ENCODE measurements at places on chromosomes 4 and X.
A peak's percentile ranks its signal among the peaks of the same experiment; 100 is the strongest.

- peaks cover 22% of the 10 kb centered on the region for H3K36me3 ChIP-seq
- no peaks in the 10 kb centered on the region for H3K27me3 ChIP-seq
- no peak for DNase-seq
- peaks cover 12% of the 10 kb centered on the region for H3K4me1 ChIP-seq
- H3K4me3 ChIP-seq = no peak overlapping the region
Observed at GRCh38 chr4:1937550-1937949, 66.4 kb downstream of the NSD2 start.

- H3K27me3 ChIP-seq = peaks cover 8% of the 10 kb centered on the region
- H3K36me3 ChIP-seq = no peaks in the 10 kb centered on the region
- no peak overlapping the region for H3K4me3 ChIP-seq
- H3K27ac ChIP-seq = no peak overlapping the region
Observed at GRCh38 chrX:25028726-25029125, 13.0 kb upstream of the ARX start.

DNA sequence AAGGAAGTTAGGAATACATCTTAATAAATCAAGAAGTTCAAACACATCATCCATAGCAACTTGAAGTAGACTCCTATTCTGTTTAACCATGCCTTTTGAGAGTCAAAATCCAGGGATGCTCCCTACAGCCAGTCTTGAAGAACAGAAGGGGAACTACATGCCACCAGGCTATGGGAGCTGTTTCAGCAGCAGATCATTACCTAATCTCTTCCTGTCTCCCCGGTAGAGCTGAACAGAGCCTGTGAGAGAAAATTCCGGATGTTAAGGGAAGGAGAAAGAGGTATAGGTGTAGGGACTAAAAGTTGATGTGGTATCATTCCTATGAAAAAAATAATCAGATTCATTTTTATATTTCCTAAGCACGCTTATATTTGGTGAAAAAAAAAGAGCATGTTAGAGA, 352.2 kb downstream of the SPRY1 start:
- no peaks in the 10 kb centered on the region for H3K4me1 ChIP-seq
- no peaks in the 10 kb centered on the region for H3K36me3 ChIP-seq
- H3K27me3 ChIP-seq = no peaks in the 10 kb centered on the region
- H3K4me3 ChIP-seq = no peak overlapping the region

- DNase-seq = peak; percentile 47
- no peak overlapping the region for H3K4me3 ChIP-seq
- H3K27ac ChIP-seq = no peak overlapping the region
- H3K27me3 ChIP-seq = no peaks in the 10 kb centered on the region
- H3K4me1 ChIP-seq = no peaks in the 10 kb centered on the region
Observed at GRCh38 chr4:158630893-158631292, 40.8 kb downstream of the C4orf46 start.

DNA sequence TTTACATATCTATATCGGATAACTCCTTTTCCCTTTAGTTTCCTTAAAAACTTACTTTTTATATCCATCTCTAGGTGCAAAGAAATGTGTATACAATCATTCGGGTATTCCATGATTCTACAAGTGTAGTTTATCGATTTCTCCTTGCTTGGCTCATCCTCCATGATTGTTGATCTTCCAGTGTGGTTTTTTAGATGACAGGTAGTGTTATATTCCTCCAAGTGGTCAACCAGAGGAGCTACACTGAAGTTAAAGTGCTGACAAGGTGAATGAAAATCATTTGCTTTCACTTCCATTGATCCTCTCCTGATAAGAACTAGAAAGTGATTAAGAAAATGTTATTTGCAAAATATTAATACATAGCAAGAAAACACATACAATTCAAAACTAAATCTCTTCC, 38.5 kb downstream of the TMEM156 start:
- H3K4me3 ChIP-seq = no peak overlapping the region
- no peaks in the 10 kb centered on the region for H3K36me3 ChIP-seq
- H3K27me3 ChIP-seq = no peaks in the 10 kb centered on the region
- no peak for DNase-seq
- H3K27ac ChIP-seq = no peak overlapping the region

DNA sequence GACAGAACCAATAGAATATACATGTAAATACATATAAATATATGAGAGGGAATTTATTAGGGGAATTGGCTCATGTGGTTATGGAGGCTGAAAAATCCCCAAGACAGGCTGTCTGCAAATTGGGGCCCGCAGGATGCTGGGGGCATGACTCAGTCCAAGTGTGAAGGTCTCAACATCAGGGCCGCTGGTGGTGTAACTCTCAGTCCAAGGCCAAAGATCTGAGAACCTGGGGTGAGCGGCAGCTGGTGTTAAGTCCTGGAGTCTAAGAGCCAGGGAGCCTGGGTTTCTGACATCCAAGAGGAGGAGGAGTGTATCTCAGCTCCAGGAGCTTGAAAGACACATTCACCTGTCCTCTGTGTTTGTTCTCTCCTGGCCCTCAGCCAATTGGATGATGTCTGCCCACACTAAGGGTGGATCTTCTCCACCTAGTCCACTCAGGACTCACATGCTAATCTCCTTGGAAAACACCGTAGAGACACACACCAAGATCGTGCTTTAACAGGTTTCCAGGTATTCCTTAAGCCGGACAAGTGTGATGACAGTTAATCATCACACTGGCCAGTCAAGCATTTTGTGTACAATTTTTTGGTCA, 28.9 kb downstream of the TIGD2 start:
- no peaks in the 10 kb centered on the region for H3K4me1 ChIP-seq
- H3K27ac ChIP-seq = no peak overlapping the region
- H3K4me3 ChIP-seq = no peak overlapping the region
- no peak for DNase-seq

- DNase-seq = no peak
- no peaks in the 10 kb centered on the region for H3K36me3 ChIP-seq
- H3K27me3 ChIP-seq = no peaks in the 10 kb centered on the region
Observed at GRCh38 chr4:115058533-115058932, 54.9 kb downstream of the NDST4 start.

DNA sequence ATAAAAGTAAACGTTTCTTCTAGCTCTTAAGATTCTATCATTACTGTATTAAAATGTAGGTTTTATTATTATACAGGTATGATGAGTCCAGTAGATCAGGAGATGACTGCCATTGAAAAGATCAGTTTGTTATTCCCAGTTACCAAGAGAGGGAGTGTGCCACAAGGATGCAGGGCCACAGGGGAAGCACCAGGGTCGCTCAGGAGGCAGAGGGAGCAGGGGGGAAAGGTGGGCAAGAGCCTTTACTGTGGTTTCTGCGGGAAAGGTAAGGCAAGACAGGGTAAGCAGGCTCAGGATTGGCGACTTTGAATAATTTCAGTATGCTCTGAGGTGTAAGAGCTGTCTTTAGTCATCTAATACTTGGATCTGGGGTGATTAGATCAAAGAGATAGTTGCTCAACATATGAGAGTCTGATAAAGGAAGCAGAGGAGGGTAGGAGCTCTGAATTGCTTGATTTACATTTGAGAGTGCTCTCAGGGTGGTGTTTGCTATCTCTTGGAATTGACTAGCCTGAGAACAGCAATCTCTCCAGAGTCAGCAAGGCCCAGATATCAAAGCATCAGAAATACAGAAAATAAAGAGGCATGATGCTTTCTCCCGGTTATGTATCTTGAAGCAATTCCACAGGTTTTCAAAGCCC, 86.0 kb downstream of the NDST3 start:
- DNase-seq = no peak
- H3K27me3 ChIP-seq = no peaks in the 10 kb centered on the region
- H3K36me3 ChIP-seq = no peaks in the 10 kb centered on the region
- no peak overlapping the region for H3K27ac ChIP-seq

- no peak overlapping the region for H3K27ac ChIP-seq
- no peaks in the 10 kb centered on the region for H3K36me3 ChIP-seq
- H3K27me3 ChIP-seq = no peaks in the 10 kb centered on the region
- no peaks in the 10 kb centered on the region for H3K4me1 ChIP-seq
Observed at GRCh38 chrX:42680666-42681065, 97.3 kb downstream of the PPP1R2C start.

DNA sequence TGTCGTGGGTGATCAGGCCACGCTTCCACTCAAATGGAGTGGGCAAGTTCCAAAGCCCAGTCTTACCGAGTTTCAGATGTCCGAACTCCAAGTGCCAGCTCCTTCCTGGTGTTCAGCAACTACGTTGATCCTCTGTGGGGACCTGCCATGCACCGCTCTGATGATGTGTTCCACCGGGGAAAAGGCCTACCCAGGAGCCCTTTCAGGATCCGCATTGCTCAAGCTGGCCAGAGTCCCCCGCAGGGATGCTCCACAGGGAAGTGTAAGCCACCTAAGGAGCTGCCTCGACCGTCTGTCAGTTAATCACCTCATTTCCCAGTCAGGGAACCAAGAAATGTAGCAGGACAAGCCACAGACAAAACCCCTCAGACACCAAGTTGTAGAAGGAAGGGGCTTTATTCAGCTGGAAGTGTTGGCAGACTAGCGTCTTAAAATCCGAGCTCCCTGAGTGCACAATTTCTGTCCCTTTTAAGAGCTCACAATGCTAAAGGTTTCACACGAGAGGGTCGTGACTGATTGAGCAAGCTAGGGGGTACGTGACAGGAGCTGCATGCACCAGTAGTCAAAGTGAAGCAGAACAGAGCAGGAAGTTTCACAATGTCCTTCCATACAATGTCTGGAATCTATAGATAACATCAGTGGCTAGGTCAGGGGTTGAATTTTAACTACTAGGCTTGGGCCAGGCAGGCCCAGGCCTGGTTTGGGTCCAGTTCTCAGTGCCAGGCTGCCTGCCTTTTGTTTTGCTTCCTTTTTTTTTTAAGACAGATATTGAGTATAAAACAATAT, 126.2 kb upstream of the ZDHHC15 start:
- no peak overlapping the region for H3K4me3 ChIP-seq

GRCh38 chr4:39134683-39135306, 47.5 kb upstream of the WDR19 start:
- no peaks in the 10 kb centered on the region for H3K36me3 ChIP-seq
- no peak overlapping the region for H3K27ac ChIP-seq
- no peak overlapping the region for H3K4me3 ChIP-seq
- no peaks in the 10 kb centered on the region for H3K27me3 ChIP-seq
- peaks cover 2% of the 10 kb centered on the region for H3K4me1 ChIP-seq

DNA sequence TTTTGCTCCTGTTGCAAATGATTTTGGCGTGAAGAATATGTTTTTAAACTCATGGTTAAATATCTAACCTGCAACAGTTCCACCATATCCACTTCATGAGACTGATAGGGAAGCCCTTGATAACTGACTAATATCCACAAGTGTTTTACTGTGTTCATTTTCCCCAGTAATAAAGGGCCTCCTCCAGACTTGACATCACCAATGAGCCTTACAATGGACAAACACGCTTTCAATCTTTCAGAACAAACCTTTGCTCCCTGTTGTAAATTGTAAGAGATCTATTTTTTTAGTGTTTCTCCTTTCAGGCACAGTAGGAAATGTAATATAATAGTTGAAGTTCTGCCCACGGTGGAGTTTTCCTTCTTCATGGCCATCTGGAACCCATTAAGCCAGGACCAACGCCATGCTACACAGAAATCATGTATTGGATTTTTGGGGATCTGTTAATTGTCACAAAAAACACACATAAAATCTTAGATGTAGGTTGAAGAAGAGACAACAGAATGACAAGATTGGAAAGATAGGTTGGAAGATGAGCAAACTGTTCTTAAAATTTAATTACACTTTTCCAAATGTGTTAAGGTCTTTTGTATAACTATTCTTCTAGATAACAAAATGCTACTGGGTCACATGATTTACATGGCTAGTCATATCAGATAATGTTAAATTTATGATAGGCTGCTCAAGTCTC, 1030.1 kb downstream of the FSTL5 start:
- no peaks in the 10 kb centered on the region for H3K27me3 ChIP-seq
- H3K36me3 ChIP-seq = no peaks in the 10 kb centered on the region
- no peak overlapping the region for H3K4me3 ChIP-seq
- H3K4me1 ChIP-seq = no peaks in the 10 kb centered on the region

- no peaks in the 10 kb centered on the region for H3K4me1 ChIP-seq
- DNase-seq = no peak
- H3K36me3 ChIP-seq = no peaks in the 10 kb centered on the region
- H3K27ac ChIP-seq = no peak overlapping the region
- H3K27me3 ChIP-seq = no peaks in the 10 kb centered on the region
Observed at GRCh38 chr4:65868096-65868824, 198.0 kb upstream of the EPHA5 start.

DNA sequence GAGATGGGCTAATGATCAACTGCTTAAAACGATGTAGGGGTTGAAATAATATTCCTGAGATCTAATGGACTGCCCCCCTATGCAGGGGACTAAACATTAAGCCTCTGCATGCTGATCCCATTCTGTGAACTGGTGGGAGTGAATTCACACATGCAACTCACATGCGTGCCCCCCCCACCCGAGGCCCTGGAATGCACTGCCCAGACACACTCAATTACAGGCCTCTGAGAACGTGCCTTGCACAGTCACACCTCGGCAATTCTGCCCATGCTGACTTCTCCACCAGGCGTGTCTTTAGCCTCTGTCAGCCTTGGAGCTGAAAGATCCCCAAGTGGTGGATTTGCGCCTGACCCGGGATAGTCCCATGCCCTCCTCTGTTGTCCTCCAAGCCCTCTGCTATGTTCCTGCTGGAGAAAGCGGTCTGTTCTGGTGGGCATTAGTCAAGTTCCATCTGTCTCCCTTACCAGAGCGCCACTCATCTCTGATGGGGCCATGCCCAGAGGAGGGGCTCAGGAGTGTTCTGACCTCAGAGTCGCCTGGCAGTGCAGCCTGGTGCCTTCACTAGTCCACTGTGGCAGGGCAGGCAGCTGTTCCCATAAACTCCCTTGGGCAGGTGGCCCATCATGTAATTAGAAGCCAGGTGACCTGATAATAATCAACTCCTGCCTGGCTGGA, 86.5 kb downstream of the DRD5 start:
- no peak for DNase-seq
- H3K27ac ChIP-seq = no peak overlapping the region
- no peaks in the 10 kb centered on the region for H3K4me1 ChIP-seq
- H3K27me3 ChIP-seq = no peaks in the 10 kb centered on the region
- no peaks in the 10 kb centered on the region for H3K36me3 ChIP-seq

DNA sequence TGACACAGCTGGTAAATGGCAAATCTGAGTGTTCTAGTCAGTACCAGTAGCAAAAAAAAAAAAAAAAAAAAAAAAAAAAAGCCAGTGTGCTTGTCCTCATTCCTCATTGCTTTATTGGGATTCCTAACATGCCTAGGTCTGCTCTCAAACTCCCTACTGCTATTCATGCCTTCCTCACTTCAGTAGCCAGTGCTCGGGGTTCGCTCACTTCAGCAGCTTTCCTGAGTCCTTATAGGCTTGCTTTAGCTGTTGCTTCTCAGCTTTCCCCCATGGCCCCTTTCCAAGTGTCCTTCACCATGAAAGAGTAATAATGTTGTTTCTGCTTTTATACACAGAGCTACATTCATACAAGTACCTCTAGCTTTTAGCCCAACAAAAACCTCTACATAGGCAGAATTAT, 30.8 kb downstream of the SLITRK2 start:
- no peak overlapping the region for H3K4me3 ChIP-seq
- H3K4me1 ChIP-seq = no peaks in the 10 kb centered on the region
- no peaks in the 10 kb centered on the region for H3K27me3 ChIP-seq
- no peak overlapping the region for H3K27ac ChIP-seq
- DNase-seq = no peak
- no peaks in the 10 kb centered on the region for H3K36me3 ChIP-seq
